Naive thymus-derived CD8-positive, alpha-beta T cell (primary cell): ENCODE measurements at places on chromosomes 13 and 19.
A peak's percentile ranks its signal among the peaks of the same experiment; 100 is the strongest.

DNA sequence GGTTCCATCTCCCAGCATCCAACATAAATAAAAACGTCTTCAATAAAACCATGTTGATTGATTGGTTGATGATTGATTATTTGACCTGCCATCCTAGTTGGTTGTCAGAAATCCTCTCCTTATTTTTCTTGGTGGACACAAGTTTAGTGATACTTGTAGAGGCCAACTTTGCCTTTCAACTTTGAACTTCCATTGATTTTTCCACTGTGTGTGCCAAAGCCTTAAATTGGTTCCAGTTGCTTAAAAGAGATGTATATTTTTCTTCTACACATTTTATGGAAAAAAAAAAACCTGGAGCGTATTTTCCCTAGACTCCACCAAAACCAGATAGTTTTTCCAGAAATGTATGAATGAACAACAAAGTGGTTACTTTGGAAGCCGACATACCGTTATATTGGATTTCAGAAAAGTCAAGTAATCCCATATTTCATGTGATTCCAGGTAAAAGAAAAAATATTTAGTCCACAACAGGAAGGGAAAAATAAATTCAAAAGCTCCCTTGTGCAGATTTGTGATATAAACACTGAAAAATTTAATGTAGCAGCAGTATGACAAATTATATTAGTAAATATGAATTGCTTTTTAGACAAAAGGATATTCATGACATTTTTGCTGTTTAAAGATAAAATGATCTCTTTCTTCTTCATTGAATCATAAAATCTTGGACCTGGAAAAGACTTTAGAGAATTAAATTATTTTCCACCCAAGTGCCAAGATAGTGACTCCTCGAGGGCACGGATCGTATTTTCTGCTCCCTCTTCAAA is 85.2 kb downstream of the MBNL2 start:
- no peak for DNase-seq

- DNase-seq: no peak
Measured at GRCh38 chr19:3710265-3710812, 2.2 kb downstream of the TJP3 start.

DNA sequence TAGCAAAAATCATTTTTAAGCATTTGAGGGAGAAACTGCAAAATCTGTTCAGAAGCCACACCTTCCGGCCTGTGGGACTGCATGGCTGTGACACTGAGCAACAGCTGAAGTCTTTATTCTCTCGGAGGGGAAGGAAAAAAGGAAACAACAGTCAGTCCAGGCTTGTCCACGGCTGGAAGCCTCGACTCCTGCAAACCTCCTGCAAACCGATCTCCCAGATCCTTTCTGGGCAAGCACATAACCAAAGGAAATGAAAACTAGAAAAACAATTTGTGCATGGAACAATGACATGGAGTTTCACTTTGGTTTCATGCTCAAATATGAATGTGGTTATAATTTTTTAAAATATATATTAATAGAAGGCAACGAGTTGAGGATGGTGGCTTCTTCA is 1.0 kb downstream of the COL4A1 start:
- DNase-seq: no peak

DNA sequence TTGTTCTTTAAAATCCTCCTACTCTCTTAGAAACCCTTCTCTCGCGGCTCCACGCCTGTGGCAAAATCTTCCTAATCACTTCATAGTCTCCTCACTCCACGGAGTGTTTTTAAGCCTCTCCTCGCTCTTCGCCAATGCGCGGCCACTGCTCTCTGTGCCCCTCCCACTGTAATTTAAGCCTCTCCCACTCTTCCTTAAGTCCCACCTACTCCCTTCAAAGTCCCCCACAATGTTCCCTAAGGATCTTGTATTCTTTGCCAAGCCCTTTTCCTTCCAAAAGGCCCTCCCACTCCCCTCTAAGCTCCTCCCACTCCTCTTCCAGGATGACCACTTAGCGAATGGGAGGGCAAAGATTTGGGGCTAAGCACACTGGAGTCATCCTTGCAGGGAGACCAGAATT is 1.3 kb downstream of the FIZ1 start:
- DNase-seq: no peak

GRCh38 chr13:104436555-104436954 is 1370.3 kb upstream of the SLC10A2 start:
- DNase-seq: no peak

GRCh38 chr19:46202872-46203860 is 26.4 kb upstream of the IGFL1 start:
- no peak for DNase-seq

- no peak for DNase-seq
Measured at GRCh38 chr13:47277774-47278173, 380.9 kb upstream of the HTR2A start.

DNA sequence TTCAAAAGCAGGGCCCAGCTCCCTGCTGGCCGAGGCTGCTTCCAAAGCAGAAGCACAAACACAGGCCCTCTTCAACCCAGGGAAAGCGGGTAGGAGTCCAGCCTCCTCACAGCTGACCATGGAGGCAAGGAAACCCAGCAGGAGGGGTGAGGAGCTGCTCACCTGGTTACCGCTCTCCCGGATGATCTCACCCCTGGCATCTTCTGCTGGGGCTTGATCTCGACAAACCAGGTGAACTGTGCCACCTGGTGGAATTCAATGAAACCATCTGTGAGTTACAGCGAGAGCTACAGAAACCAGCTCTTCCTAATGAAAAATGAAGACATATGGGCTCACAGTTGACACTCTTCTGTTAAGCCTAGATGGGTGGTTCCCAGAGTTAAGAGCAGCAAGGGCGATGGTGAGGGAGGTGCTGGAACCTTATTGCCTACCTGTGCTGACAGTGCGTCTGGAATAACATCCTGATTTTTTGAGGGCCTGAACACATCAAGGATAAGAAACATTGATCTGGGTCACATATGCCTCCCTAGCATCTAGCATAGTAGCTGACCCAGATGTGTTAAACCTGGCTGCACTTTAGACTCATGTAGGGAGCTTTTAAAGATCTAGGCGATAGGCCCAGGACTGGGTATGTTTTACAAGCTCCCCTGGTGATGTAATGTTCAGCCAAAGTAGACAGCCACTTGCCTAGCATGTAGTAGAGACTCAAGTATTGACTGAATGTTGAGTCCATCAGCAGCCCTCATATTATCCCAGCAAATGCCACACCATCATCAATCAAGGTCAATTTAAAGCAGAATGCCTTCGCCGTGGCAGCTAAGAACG is 6.1 kb downstream of the DHRS12 start:
- DNase-seq: peak; percentile 44

- no peak for DNase-seq
Measured at GRCh38 chr19:28619816-28620429, 593.0 kb downstream of the UQCRFS1 start.

DNA sequence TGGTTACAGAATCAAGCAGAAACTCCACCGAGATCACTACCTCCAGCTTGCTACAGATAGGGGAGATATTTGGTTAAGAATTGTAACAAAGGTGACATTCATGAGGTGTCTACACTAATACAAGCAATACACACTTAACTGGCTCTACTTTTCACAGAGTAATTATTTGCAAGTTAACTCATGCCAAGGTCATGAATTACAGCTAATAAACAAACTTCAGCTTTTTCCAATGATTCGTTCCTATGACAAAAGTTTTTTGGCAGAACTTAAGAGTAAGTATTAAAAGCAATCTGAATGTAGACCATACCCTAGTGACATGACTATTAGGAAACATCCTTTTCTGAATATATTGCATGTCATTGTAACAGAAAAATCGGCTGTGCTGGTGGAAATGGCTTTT is 72.1 kb downstream of the LHFPL6 start:
- DNase-seq: no peak

DNA sequence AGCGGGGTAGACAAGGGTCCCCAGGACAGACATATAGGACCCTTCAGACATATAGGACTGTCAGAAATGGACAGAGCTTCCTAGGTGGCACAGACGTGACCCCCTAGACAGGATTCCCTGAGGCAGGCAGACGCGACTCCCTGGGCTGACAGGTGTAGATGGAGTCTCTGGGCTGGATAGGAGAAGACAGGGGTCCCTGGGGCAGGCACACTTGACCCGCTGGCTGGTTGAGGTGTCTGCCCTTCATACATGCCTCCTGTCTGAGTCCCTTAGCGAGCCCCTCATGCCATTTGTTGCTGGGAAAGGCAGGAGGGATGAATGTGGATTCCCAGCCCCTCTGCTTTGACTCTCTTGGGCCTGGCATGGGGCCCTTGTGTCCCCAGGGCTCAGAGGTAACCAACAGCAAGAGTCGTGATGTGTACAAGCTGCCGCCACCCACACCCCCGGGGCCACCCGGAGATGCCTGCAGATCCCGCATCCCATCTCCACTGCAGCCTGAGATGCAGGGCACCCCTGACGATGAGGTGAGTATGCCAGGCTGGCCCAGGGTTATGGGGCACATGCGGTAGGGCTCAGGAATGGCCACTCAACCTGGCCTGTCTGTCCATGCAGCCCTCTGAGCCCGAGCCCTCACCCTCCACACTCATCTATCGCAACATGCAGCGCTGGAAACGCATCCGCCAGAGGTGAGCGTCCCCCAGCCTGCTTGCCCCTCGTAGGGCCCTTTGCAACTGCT is 3.0 kb downstream of the HSPB6 start:
- DNase-seq: no peak

GRCh38 chr13:33797622-33798021 is 20.3 kb upstream of the RFC3 start:
- DNase-seq: no peak

DNA sequence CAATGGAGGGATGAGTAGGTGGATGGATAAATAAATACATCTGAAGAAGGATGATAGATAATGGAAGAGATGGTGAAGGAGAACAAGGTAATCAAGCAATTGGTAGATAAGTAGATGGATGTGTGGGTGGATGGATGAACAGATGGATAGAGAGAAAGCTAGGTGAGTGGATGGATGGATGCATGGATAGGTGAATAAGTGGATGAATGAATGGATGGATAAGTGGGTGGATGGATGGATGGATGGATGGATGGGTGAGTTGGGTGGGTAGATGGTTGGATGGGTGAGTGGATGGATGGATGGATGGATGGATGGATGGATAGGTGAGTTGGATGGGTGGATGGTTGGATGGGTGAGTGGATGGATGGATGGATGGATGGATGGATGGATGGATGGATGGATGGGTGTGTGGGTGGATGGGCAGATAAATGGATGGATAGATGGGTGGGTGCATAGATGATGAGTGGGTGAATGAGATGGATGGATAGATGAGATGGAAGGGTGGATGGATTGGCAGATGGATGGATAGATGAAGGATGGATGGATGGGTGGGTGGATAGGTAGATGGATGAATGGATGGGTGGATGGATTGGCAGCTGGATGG is 6.3 kb downstream of the SEMA6B start:
- no peak for DNase-seq

- no peak for DNase-seq
Measured at GRCh38 chr13:102267191-102267590, 134.7 kb downstream of the FGF14 start.

DNA sequence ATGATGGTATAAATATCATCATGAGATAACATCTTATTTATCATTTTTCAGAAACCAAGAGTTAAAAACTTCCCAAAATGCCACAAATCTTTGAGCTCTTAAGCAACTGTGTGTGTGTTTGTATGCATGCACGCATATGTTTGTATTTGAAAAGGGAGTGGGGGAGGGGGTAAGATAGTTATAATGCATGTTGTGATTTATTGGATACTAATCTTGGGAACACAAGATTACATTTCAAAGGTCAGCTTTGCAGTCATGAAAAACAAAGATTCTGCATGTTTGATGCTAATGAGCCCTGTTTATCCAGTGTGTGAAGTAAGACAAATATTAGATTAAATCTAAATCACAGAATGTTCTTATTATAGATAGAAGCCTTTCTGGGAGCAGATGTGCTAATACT is 355.9 kb downstream of the DCT start:
- no peak for DNase-seq

DNA sequence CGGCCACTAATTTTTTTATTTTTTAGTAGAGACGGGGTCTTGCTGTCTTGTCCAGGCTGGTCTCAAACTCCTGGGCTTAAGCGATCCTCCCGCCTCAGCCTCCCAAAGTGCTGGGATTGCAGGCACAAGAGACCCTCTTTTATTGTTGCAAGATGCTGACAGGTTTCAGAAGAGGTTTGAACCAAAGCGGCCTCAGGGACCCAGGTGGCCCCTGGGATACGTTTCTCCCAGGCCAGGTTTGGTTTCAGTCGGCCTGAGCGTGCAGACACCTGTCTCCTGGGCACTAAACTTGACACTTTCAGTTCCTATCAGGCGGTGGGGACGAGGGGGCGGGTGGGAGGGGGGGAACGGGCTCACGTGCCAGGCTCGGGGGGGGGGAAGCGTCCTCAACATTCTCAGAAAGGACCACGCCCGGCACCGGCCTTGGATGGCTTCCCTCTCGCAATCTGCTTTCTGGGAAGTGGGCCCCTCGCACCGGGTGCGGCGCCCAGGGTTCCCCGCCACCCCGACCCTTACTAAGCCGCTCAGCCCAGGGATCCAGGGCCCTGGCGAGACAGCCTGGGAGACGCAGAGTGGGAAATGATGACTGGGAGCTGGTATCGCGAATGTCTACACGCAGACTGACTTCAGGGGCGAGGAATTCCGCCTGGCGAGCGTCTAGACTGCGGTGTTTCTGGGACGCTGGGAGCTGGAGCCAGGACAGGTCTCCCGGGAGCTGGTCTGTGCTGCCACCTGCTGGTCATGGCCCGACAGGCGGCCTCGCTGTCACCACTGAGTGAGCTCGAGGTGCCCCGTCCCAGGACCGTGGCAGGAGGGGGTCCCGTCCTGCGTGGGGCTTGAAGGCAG is 91.6 kb downstream of the GNG7 start:
- peak; percentile 85 for DNase-seq
